Stimulated activated CD8-positive, alpha-beta memory T cell treated with anti-CD3 and anti-CD28 coated beads, Interleukin-2, amount 100 ng/mL, for 48 hours (primary cell): ENCODE measurements at places on chromosomes 13 and 19.
A peak's percentile ranks its signal among the peaks of the same experiment; 100 is the strongest.

DNA sequence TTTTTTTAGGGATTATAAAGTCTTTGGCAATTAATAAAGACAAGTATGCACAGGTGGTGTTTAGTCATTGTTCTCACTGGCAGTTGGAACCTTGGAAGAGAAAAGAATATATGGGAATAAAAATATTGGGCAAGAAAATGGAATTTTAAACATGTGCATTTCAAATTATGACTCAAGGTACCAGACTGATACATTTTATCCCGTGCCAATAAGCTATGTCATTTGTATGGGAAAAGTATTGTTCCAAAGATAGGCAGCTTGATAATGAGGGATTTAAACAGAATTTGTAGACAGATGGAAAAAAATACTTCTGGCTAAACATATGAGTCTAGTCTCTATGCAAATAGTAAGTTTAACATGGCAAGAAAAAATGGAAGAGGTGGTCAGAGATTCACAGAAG, 169.5 kb upstream of the UFM1 start:
- DNase-seq: no peak

GRCh38 chr19:11418549-11419506, at the start of gene RGL3:
TSS of gene RGL3 (minus strand) at chr19:11419314. CDS start at chr19:11419278, 36 bp downstream.
- DNase-seq: no peak

DNA sequence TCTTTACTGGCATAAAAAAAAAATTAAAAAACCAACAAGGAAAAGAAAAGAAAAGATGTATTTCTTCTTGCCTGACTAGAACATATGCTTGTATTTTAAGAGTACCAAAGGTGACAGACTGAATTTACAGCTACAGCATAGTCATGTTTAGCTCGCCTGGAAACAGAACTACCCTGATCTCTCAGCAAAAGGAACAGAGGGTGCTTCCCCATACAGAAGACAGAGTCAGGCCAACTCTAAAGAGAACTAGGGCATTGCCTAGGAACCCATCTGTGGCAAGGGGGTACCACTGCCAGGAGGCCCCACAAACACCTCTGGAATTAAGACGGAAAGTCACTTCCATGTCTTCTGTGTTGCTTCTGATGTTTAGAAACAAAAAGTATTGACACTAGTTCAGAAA, 252.1 kb upstream of the STARD13 start:
- no peak for DNase-seq

DNA sequence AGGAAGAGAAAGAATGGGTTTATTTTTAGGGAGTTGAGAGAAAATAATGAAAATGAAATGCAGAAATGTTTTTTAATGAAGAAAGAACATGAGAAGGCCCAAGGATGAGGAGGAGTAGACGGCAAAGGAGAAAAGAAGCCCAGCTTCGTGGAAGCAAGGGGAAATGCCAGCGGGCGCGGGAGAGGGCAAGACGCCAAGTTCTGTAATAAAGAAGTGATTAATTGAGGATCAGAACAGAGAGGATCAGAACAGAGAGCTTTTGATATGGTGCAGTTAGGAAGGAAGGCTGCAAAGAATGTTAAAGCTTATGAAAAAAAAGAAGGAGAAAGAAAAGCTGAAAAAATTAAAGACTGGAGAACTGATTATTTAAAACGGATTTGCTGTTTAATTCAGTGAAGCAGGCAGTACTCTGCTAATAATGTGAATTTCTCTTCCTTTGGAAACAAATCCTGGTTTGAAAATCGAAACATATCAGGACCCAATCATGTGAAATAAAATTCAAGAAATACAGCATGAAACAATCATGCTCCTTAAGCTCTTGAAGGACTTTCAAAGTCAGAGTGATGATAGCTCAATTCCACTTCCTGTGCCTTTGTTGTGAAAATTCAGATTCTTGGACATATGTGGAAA, 99.3 kb upstream of the SOX1 start:
- DNase-seq: no peak

DNA sequence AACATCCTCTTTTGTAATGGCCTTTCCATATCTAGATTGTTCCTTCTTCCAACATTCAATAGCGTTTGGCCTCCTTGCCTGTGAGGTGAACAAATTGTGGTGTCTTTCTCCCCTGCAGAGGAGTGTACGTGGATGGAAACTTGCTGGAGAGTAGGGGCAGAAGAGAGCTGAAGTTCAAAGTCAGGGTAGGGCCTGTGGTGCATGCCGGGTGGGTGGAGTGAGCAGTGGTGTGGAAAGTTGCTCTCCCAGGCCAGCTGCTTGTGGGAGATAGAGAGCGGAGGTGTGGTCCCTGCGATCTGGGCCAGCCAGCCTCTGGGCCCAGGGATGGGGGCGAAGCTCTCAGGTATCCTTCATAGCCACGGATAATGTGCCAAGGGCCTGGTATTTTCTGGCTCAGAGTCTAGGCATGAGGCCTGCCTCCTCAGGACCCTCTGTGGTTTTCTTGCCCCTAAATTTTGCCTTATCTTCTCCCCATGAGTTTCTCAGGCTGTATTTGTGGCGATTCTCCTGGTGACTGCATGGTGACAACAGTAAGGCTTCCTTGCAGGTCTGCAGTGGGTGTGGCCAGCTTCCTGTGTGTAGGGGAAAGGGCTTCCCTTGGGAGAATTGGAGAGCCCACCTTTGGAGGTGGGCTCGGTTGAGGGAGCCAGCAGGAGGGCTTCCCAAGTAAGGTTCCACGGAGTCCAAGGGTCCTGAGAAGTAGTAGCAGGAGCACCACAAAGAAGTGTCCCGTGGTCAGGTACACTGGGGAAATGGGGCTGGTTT, 6.7 kb downstream of the RGCC start:
- peak; percentile 33 for DNase-seq

GRCh38 chr19:18501832-18502231, 20.0 kb downstream of the ELL start:
- DNase-seq: no peak

- DNase-seq: no peak
Observed at GRCh38 chr13:113808058-113808834, 49.2 kb downstream of the TMEM255B start.

DNA sequence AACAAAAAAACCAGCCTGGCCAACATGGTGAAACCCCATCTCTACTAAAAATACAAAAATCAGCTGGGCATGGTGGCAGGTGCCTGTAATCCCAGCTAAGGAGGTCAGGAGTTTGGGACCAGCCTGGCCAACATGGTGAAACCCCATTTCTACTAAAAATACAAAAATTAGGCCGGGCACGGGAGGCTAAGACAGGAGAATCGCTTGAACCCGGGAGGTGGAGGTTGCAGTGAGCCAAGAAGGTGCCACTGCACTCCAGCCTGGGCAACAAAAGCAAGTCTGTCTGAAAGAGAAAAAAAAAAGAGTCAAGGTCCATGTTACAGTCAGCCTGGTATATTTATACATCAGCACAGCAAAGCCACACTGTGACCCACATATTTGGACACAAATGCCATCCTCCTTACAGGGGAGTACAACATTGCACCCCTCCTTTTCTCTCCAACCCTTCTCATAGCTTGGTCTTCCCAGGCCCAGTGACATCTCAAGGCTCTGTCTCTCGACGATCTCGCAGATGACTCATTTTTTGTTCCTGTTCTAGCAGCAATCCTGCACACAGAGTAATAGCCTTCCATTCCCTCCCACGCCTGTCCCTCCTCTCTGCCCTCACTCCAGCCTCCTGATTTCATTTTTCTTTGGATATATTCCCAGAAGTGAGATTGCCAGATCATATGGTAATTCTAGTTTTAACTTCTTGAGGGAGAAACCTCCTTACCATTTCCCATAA, 21.0 kb upstream of the DPP9 start:
- DNase-seq: no peak

GRCh38 chr19:7930765-7931164, 4.8 kb upstream of the CTXN1 start:
- no peak for DNase-seq

DNA sequence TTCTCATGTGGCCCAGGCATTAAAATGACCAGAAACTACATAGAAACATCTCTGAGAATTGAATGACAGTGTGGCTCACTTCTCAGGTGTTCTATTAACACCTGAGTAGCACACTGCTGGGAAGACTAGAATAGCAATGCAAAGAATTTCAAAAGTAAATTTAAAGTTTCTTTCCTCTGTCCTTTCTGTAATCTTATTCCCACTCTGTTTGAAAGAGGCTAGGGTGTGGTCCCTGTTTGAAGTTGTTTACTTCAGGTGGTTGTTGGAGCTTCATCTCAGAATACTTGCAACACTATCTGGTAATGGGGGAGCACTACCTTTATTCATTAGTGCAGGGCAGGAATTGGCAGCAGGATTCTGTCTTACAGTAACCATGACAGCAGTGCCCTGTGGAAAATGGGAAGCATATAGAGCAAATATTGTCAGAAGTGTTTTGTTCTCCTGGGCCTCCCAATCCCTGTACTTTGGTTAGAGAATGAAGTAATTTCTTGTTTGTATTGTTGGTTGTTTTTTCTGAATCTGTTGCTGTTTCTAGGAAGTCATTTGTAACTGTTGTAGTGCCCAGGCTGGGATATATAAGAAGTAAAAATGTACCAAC, 1210.2 kb upstream of the ATXN8OS start:
- DNase-seq: no peak

- DNase-seq: no peak
Observed at GRCh38 chr19:33461256-33462111, 60.1 kb downstream of the PEPD start.
